CD4-positive, alpha-beta memory T cell (primary cell): ENCODE measurements at places on chromosomes 4 and X. TPM values are rescaled to one million over a fixed set of nuclear protein-coding genes. Genes with fewer than 3 reads are reported as not detected.

- DNase-seq, result no peak
These were observed 129.4 kb downstream of the MAGEE2 start for GRCh38 chrX:75655627-75656026.

DNA sequence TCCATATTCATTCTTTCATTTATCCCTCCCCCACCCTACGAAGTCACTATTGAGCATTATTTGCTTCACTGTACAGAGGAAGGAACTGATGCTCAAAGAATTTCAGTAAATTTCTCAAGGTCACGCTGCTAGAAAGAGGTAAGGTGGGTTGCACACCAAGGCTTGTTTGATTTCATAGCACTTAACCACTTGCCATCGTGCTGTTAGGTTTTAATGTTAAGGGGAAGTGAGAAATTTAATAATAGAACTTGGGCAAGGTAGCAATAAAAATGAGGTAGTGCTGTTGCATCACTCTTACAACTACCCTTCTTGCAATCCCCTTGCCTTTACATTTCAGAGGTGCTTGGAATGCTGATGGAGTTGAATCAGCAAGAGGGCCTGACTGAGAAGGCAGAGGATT lies 343.1 kb downstream of the MID1IP1 start:
- no peak for DNase-seq

- no peak for DNase-seq
These were observed 26.1 kb downstream of the LAMTOR3 start for GRCh38 chr4:99868126-99868596.

GRCh38 chr4:39637586-39638353 lies 895 bp downstream of the SMIM14 start:
- peak; percentile 41 for DNase-seq

DNA sequence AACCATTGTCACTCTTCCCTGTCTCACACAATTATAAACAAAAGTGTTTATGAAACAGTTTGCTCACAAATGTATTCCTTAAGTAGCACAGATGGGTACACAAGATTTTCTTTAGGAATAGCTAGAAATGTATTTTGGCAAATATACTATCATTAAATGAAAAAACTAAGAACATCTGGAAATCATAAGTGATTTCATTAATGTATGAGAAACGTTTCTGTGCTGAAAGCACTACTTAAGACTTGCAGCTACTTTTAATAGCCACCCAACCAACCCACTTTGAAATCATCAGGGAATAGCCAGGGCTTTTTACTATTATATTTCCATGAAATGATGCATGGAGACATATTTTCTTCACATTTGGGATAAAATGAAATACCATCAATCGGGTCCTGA lies 62.3 kb upstream of the NAP1L5 start:
- DNase-seq, result no peak

- no peak for DNase-seq
These were observed 1228.9 kb downstream of the PCDH7 start for GRCh38 chr4:31949045-31949444.

GRCh38 chrX:11309220-11309619 lies 16.0 kb downstream of the AMELX start:
- DNase-seq, result no peak

DNA sequence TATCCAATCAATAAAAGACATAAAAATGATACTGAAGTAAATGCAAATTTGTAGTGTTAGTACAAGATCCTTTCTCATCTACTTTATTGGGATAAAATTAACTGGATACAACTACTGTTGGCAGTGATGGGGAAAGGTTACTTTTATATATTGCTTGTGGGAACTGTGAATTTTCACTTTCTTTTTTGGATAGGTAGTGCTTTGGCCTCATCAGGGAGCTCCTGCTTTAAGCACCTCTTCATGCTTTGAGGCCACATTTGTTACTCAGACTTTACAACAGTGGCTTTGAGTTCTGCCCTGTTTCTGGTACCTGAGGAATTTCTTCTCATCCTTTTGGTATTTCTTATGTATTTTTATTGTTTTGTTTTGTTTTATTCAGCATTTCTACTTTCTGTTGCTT lies 316.8 kb upstream of the ZCCHC13 start:
- no peak for DNase-seq

- DNase-seq, result no peak
These were observed 55.9 kb upstream of the HGFAC start for GRCh38 chr4:3385711-3386420.

GRCh38 chrX:44784241-44784640 lies 59.6 kb upstream of the DUSP21 start:
- no peak for DNase-seq

- DNase-seq, result no peak
These were observed 57.3 kb downstream of the ABCG2 start for GRCh38 chr4:88101165-88101564.

DNA sequence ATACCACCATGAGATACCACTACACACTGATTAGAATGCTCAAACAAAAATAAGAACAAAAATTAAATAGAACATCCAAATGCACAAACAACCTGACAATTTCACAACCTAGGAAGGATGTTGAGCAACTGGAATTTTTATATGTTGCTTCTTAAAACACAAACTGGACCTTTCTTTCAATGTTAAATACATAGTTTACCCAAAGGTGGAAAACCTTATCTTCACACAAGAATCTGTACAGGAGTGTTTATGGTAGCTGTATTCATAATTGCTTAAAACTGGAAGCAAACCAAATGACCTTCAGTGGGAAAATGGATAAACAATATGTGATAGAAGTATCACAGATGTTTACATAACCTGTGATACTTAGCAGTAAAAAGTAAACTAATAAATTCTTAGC lies 573.8 kb downstream of the MAGEB5 start:
- DNase-seq, result no peak

GRCh38 chr4:14083150-14083549 lies 455.6 kb upstream of the BOD1L1 start:
- no peak for DNase-seq

DNA sequence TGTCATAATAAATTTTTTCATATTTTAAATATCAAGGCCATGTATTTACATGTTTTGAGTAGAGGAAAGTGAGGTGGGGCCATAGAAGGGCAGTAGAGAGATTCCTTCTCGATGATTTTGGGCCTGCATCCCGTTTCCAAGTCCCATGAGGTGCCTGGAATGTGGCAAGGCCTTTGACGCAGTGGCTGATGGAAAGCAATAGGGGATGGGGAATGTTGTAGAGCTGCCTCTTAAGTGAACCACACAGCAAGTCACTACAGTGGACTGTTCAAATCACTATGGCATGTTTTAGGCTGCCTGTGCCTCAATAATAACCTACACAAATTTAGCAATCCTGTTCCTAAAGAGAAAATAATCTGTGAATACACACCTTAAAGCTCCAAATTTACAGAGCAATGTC lies 48.3 kb downstream of the ANXA5 start:
- DNase-seq, result no peak

GRCh38 chrX:44898411-44899221 lies 25.6 kb downstream of the KDM6A start:
- no peak for DNase-seq

- no peak for DNase-seq
These were observed 228.8 kb downstream of the ADGRL3 start for GRCh38 chr4:61428950-61429349.

GRCh38 chrX:22105231-22105630 lies 73.1 kb downstream of the PHEX start:
- no peak for DNase-seq

GRCh38 chr4:106585915-106586349 lies 217.4 kb upstream of the GIMD1 start:
- no peak for DNase-seq

DNA sequence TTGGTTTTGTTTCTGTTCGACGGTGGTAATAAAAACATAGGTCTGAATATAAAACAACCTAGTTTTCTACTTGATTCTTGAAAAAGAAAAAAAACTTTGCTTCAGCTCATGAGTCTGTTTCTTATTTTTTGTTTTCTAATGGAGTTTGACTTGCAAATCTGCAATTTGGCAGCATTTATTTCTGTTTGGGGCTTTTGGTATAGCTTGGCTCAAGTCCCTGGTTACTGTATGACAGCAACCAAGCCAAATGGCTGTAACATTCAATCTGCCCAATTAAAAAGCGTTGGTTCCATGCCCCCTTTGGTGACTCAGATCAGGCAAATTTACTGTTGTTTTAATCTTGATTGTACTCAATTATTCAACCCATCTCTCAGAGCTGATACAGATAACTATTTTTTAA lies 263.4 kb downstream of the GRIA3 start:
- DNase-seq, result no peak

GRCh38 chr4:139922406-139923024 lies 231.5 kb downstream of the MAML3 start:
- no peak for DNase-seq

- no peak for DNase-seq
These were observed 94.7 kb downstream of the SEL1L3 start for GRCh38 chr4:25767877-25768725.

- no peak for DNase-seq
These were observed 45.5 kb downstream of the CENPC start for GRCh38 chr4:67499799-67500198.

DNA sequence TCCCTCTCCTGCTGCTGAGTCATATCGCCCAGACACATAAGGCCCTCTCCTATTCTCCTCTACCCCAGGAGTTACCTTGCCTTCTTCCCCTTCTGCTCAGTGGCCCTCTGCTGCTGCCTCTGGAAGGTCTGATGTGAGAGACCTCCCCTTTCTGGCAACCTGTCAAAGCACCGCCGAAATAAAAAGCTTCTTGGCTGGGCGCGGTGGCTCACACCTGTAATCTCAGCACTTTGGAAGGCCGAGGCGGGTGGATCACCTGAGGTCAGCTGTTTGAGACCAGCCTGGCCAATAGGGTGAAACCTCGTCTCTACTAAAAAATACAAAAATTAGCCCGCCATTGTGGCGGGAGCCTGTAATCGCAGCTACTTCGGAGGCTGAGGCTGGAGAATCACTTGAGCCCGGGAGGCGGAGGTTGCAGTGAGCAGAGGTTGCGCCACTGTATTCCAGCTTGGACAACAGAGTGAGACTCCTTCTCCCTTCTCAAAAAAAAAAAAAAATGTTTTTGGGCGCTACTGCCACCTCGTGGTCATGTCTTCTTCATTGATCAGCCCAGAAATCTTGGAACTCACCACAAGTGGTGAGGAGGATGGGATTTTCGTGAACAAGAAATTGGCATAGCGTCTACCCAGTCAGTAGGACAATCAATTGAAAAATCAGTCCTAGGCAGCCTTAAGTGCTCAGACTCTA lies 8.6 kb upstream of the ZXDA start:
- DNase-seq, result peak; percentile 43

DNA sequence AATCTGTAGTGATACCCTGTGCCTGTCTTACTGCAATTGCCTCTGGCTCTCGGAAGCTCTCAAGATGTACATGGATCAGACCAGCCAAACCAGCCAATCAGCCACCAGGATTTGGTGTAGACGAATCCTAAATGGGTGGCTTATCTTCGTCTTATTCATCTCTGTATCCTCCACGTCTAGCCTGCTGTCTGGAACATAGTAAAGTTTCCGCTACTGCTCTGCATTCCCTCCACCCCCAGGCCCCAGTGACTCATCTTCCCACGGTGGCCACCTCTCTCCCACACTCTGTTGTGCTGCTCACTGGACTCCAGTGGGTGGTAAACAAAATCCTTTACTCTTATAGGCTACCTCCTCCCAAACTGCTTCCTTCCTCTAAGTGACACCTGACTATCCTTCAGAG lies 37.8 kb downstream of the SEPTIN6 start:
- no peak for DNase-seq

- DNase-seq, result no peak
These were observed at the start of gene NUDT10 for GRCh38 chrX:51332188-51332942. NUDT10 (plus strand) TSS chrX:51332822; CDS start chrX:51332966, 144 bp downstream.

DNA sequence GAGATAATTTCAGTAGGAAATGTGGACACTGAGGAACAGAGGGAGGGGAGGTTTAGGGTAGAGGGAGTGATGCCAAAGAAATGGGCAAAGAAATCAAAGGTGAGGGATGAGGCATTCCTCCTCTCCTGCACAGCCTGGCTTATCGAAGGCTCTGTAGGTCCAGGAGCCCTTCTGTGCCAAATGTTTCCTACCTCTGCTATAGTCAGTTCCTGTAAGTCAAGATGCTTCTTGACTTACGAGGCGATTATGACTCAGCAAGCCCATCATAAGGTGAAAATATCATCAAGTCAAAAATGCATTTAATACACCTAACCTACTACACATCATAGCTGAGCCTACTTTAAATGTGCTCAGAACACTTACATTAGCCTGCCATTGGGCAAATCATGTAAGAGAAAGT lies 60.0 kb upstream of the ARHGAP24 start:
- DNase-seq, result no peak

DNA sequence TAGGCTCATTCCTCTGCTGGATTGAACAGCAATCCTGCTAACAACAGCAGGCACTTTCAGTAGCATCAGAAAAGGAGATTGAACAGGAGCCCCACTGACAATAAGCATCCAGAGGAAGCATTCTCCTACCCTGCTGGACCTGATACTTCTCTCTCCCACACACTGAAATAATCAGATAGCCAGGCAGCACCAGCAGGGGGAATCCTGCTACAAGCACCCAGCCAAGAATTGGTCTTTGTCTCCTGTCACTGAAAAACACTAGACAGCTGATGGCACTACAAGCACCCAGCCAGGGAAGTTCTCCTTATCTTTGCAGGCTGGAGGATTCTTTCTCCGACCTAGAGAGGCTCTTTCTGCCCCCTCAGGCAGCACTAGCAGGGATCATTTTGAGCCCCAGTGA lies 444.3 kb upstream of the GRIA3 start:
- no peak for DNase-seq

DNA sequence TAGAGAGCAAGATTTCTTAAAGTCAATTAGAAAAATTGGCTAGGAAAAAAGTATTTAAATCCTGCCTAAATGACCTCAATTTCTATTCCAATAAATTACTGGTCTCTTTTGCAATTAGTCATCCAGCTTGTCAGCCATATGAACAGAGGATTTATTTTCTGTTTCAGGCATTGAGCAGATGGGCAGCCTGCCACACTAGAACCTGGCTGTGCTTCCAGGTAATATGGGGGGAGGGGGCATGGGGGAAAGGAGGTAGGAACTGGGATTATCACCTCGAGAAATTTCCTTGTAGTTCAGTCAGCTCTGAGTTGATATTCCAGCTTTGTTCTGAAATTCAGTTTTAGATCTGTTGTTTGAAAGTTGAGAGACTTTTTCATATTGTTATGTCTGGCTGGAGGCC lies 206.3 kb upstream of the LCORL start:
- DNase-seq, result no peak

The SATL1 gene
- total RNA-seq, result not detected

The NKAP gene
- 15.9 TPM for total RNA-seq

The TMEM144 gene
- 0.61 TPM for total RNA-seq

The CPXCR1 gene
- total RNA-seq, result not detected

The STARD8 gene
- 0.86 TPM for total RNA-seq

The TACR3 gene
- total RNA-seq, result not detected

The RASGEF1B gene
- 9.0 TPM for total RNA-seq

The PPBP gene
- not detected for total RNA-seq

The LRCH2 gene
- total RNA-seq, result not detected
